ENCODE measurements at places on chromosomes 7 and 10. TPM values are rescaled to one million over a fixed set of nuclear protein-coding genes. Genes with fewer than 3 reads are reported as not detected.
A peak's percentile ranks its signal among the peaks of the same experiment; 100 is the strongest.

GRCh38 chr7:5437987-5438386 is 14.4 kb upstream of the TNRC18 start:
- DNase-seq, result no peak

GBX1 gene
- not detected for total RNA-seq

ENKUR gene
- 0.17 TPM for total RNA-seq

FGL2 gene
- 0.17 TPM for total RNA-seq

- DNase-seq, result no peak
Measured at GRCh38 chr7:87028636-87029035, 30.8 kb downstream of the ELAPOR2 start.

ASAH2B gene
- 2.2 TPM for total RNA-seq

ABCC2 gene
- 0.79 TPM for total RNA-seq

CFAP43 gene
- not detected for total RNA-seq

AOAH gene
- not detected for total RNA-seq

DNA sequence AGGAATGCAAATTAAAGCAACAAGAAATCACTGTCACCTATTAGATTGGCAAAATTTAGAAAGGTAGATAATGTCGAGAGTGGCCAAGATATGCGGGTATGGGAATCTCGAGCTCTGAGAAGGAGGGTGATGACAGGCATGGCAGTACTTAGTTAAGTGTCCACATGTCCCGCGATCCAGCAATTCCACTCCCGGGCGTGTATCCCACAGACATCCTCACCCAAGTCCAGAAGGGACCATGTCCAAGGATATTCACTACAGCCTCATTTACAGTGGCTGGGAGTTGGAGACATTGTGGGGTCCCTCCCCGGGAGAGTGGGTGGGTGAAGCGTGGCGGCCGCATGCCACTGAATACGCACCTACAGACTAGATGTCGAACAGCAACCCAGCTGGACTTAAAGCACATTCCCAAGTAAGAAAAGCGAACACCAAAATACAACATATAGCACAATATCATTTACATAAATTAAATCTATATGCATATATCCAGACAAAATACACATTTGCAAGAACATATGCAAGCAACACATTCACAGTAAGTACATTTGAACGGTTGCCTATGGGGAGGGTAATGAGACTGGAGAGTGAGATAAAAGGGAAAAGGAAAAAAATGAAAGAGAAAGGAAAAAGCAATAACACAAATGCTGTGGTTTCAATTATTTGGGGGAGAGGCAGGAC is 9.9 kb downstream of the KCNH2 start:
- no peak for DNase-seq

ACSL5 gene
- total RNA-seq, result 66.1 TPM

RNF133 gene
- 2.0 TPM for total RNA-seq

DNA sequence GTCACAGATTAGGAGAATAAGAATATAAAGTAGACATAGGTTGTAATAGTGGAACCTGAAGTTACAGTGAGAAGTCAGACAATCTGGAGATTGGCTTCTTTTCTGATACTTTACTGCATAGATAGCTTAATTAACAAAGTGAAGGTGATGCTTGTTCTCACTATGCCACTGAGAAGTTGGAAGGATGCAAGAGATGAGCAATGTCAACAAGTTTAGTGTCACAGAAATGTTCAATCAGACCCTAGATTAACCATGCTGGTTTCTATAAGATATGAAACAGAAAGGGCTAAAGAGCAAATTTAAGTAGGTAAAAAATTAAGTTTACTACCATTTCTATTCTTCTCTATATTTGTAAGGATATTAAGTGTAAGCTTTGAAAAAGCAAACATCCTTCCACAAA is 838.6 kb upstream of the SORCS1 start:
- no peak for DNase-seq

BMS1 gene
- 24.2 TPM for total RNA-seq

GRCh38 chr7:47786557-47787248 is 161.6 kb downstream of the PKD1L1 start:
- peak; percentile 97 for DNase-seq

- DNase-seq, result no peak
Measured at GRCh38 chr10:123742751-123743440, 76.7 kb downstream of the GPR26 start.

DNA sequence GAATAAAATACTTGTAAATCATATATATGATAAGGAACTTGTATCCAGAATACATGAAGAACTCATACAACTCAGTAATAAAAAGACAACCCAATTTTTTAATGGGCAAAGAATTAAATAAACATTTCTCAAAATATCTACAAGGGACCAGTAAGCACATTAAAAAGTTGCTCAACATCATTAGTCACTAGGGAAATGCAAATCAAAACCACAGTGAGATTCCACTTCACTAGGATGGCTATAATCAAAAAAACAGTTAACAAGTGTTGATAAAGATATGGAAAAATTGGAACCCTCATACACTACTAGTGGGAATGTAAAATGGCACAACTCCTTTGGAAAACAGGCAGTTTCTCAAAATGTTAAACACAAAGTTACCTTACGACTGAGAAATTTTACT is 40.3 kb upstream of the YAE1 start:
- DNase-seq, result no peak

DNA sequence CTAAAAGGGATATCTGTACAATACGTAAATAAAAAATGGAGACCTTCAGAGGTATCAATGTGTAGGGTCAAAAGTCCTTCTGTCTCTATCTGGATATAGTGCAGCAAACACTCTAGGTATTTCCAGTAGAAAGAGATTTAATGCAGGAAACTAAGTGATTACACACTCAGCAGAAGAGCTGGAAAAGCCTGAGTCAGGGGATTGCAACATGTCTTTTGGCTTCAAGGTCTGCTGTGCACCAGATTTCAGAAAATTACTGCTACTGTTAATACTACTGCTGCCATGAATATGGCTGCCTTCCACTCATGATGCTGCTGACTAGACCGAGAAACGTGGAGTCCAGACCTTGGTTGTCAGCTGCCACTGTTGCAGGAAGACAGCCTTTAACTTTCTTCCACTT is 94.9 kb upstream of the DLX6 start:
- no peak for DNase-seq

ACHE gene
- total RNA-seq, result 4.9 TPM

GNAI1 gene
- total RNA-seq, result 36.2 TPM

DNA sequence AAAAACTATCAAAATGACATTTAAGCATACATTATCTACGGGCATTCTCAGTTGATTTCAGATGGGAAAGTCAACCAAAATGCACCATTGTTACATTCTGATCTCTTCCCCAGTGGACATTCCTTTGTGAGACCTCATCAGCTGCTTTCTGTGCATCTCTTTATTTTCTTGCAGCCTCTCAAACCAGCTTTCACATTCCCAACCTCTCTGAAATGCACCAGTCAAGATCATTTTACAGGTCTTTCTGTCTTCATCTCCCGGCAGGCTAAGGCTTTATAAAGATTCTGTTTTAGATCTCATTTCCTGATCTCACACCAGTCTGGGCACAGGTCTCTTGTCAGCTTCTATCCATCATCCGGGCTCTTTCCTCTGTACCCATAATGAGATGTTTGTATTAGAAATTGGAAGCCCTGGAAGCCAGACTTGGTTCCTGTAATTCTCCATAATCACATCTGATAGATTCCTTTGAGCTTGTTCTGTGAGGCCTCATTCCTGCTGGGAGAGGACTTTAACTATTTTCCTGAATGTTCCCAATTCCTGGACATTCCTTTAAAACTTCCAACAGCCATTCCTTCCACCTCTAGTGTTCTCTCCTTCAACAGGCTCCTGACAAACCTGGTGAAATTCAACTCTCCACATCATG is 44.3 kb upstream of the ARL4A start:
- no peak for DNase-seq

KCP gene
- total RNA-seq, result 0.17 TPM

GRCh38 chr7:27941522-27941921 is 201.6 kb downstream of the TAX1BP1 start:
- DNase-seq, result no peak

FOXI2 gene
- not detected for total RNA-seq

- no peak for DNase-seq
Measured at GRCh38 chr10:33026422-33026821, 68.4 kb upstream of the ITGB1 start.

- no peak for DNase-seq
Measured at GRCh38 chr7:105625986-105626385, 44.7 kb upstream of the EFCAB10 start.

DNA sequence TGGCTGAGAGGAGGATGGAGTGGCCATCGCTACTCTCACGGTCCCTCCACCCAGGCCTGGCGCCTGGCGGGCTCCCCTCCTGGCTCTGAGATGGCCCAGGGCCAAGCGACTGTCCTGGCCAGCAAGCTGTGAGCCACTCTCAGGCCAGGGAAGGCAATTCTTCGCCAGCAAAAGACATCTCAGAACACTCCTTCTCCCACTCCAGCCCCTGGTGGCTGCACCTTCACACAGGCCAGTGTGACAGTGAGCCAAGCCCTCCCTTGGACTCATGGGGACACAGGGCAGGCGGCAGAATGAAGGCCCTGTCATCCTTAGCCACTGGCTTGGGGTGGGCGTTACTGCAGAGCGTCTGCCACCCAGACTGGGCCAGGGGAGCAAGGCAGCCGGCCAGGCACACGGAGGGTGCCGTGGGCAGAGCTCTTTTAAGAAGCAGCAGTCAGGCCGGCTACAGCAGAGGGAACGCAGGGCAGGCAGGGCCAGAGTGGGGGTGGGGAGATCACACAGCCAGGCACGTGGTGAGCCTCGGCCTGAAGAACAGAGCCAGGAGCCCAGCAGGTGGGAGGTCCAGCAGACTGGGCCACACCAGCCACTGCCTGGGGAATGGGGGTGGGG is 14.4 kb downstream of the STK32C start:
- DNase-seq, result no peak

GRCh38 chr7:6148724-6149360 is 117.7 kb downstream of the ANKRD61 start:
- no peak for DNase-seq

RBM48 gene
- total RNA-seq, result 15.5 TPM

NCOA4 gene
- total RNA-seq, result 256 TPM

THSD7A gene
- total RNA-seq, result 38.8 TPM

COL28A1 gene
- not detected for total RNA-seq

DNA sequence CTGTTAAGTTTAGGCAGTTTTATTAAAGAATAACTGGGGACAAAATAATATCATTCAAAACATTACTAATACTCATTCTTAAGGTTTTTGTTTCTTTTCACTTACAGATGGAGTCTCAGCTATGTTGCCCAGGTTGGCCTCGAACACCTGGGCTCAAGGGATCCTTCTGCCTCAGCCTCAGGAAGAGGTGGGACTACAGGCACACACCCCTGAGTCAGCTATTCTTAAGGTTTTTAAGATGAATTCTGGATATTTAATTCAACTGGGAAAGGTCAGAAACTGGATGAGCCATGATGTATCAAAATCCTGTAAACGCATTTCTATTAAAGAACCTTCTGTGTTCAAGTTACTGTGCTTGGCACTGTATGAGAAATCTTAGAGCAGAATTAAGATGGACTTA is 3.5 kb downstream of the OAT start:
- no peak for DNase-seq

TEX36 gene
- total RNA-seq, result not detected

DNA sequence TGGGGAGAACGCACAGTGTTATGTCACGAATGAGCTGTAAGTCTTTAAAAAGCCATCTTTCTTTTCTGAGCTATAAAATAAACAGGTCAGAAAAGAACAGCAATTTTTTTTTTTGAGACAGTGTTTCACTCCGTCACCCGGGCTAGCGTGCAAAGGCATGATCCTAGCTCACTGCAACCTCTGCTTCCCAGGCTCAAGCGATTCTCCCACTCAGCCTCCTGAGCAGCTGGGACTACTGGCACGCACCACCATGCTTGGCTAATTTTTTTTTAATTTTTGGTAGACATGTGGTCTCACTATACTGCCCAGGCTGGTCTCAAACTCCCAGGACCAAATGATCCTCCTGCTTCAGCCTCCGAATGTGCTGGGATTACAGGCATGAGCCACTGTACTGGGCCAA is 58.6 kb downstream of the PPP1R3C start:
- no peak for DNase-seq

DNA sequence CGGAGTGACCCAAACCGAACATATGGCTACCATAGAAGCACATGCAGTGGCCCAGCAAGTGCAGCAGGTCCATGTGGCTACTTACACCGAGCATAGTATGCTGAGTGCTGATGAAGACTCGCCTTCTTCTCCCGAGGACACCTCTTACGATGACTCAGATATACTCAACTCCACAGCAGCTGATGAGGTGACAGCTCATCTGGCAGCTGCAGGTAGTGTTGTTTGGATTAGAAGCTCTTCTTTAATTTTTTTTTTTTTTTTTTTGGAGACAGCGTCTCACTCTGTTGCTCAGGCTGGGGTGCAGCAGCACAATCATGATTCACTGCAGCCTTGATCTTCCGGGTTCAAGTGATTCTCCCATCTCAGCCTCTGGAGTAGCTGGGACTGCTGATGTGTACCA is 45.8 kb downstream of the NRF1 start:
- no peak for DNase-seq

DNA sequence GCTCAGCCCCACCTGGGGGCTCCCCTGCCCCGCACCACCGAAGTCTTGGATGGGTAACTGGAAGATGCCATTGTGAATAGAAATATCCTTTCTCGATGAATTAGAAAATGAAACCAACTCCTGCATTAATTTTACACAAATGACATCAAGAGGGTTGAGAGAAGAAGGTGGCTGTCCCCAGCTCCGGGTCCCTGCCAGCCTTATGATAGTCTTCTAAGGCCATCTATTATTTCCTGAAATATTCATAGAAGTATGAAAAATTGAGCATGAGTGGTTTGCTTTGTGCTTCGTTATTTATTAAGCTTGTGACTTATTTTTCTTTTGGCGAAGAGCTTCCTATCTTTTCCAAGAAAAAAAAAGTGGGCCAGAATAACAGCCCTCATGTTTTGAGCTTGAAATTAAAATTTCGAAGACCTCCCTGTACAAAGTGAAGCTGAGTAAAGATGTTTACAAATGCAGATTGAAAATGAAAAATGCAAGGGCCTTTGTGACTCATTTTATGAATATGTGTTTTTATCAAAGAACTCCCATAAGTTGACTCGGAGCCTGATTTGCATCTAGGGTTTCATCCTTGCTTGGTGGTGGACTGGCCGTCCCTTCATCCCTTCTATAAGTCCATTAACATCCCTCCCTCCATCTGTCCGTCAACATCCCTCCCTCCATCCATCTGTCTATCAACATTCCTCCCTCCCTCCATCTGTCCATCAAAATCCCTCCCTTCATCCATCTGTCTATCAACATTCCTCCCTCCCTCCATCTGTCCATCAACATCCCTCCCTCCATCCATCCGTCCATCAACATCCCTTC is 20.5 kb upstream of the CFAP46 start:
- DNase-seq, result no peak

DNA sequence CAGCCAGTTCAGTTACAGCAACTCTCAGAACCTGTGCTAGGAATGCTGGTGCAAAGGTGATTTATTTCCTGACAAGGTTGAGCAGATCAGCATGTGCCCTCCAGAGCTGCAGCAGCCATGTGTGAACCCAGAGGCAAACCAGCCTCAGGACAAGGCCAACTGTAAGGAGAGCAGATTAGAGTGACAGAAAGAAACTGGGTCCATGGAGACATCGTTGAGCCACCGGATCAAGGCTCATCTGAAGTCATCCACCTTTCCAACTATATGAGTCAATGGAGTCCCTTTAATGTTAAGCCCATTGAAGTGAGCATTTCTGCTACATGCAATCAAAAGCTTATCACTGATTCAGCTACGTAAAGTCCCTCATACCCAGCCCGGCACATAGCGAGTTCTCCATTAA is 26.4 kb downstream of the KCNMA1 start:
- no peak for DNase-seq

PRSS37 gene
- total RNA-seq, result not detected

GRCh38 chr7:117769085-117769484 is 104.2 kb downstream of the CTTNBP2 start:
- DNase-seq, result no peak
